ENCODE measurements at places on chromosomes 4 and X.

DNA sequence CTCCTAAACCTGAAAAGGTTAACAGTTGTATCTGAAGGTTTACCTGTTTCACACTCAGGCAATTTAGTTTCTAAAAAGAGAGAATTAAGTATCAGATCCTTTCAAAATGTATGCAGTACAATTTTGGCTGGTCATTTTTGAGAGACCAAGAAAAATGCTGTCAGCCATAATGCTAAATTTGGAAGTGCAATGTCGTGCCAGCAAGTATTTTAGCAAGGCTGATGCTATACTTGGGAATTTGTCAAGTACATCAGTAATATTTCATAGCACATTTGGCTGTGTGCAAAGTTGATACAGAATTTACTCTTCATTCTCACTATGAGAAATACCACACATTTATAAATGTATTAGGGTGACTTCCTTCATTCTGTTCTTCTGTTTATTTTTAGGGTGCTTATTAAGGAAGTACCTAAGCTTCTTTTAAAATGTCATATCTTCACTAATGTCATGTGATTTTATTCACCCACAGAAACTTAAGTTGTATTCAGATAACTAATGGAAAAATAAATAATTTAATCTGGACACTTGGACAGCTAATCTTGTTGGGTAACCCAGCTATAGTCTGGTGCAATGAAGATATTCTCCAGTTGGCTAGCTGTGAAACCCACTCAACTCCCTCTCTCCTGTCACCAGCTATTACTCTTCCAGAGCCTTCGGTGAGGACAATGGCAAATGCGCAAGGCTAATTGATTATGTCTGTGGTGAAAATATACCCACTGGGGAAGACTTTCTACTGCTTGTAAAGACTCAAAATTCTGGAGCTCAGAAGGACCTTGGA is 84.2 kb upstream of the TLL1 start:
- no peak for DNase-seq

GRCh38 chr4:22884157-22884556 is 191.4 kb downstream of the GBA3 start:
- DNase-seq: no peak

DNA sequence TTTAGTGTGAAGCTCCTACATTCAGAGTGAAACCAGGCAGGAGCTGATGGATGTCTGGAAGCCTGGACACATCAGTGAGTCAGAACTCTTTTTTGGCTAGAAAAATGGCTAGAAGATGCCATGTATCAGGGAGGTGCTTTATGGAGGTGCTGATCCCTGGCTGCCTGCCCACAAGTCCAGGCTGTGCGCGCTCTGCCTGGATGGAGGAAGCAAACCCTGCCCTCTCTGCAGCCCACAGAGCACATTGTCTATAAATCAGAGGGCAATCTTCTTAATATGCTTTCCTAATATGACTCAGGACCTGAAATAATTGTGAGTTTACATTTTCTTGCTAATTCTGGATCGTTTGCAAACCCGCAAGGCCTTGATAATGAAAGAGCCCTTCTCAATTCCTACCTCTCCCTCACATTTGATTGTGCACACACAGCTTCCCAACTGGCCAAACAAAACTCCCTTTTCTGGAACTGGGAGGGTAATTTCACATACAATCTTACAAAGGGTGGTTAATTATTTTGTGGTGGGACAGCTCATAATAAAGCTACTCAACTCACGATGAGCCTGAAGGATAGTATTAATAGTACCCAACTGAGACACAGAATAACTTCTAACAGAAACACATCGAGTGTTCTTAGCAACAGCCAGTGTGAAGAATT is 11.7 kb downstream of the MFAP3L start:
- DNase-seq: no peak

GRCh38 chrX:153209347-153209746 is 30.3 kb downstream of the MAGEA1 start:
- DNase-seq: no peak

DNA sequence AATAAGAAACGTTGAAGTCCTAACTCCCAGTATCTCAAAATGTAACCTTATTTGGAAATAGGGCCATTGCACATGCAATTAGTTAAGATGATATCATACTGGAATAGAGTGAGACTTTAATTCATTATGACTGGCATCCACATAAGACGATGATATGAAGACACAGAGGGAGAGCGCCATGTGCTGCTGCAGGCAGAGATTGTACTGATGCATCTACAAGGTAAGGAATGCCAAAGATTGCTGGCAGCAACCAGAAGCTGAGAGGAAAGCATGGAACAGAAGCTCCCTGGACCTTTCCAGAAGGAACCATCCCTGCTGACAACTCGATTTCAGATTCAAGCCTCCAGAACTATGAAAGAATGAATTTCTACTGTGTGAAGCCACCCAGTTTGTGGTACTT is 697.0 kb upstream of the INTU start:
- no peak for DNase-seq

GRCh38 chr4:92234393-92235176 is 69.2 kb upstream of the GRID2 start:
- DNase-seq: no peak

- DNase-seq: no peak
These were observed 280.6 kb downstream of the PPP1R2C start for GRCh38 chrX:42497356-42497755.

GRCh38 chr4:74456849-74457395 is 12.0 kb downstream of the AREG start:
- DNase-seq: no peak

DNA sequence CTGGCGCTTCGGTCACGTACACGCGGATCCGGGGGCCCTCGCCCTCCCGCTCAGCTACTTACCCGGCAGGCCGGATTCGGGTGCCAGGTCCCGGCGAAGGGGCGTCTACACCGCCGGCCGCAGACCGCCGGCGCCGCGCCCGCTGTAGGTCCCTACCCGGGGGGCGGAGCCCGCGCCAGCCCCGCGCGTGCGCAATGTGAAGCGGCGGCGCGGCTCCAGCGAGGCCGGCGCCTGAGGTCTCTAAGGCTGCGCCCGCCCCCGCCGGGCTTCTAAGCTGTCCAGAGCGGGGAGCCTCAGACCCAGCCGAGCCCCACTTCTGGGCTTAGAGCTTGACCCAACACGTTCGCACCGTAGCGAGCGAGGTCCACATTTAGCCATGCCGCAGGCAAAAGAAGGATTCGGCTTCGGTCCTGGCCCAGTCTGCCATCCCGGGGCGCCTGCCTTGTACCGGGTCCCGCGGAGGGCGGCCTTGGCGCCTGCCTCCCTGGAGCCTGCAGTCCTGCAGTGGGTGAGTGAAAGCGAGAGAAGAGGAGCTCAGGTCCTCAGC is at the start of gene ZNF518B:
Gene ZNF518B (minus strand): TSS at position 172 of the 547 bp plus-strand sequence. CDS start 11,098 bp downstream, outside the sequence.
- no peak for DNase-seq

DNA sequence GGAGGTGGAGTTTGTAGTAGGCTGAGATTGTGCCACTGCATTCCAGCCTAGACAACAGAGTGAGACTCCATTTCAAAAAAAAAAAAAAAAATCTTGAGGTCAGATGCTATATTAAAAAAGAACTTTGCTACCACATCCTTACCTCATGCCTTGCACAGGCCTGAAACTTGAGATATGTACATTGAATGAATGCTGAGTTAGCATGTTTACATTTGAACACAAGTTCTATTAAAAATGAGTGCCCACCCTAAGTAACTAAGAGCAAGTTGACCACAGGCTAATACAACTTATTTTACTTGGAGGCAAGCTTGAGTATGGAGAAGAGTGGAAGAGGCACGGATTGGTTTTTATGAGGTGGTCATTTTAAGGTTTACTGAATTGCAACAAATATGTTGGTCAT is 276.6 kb upstream of the GATB start:
- no peak for DNase-seq

- no peak for DNase-seq
These were observed 273.7 kb upstream of the CTSO start for GRCh38 chr4:156227321-156227720.

DNA sequence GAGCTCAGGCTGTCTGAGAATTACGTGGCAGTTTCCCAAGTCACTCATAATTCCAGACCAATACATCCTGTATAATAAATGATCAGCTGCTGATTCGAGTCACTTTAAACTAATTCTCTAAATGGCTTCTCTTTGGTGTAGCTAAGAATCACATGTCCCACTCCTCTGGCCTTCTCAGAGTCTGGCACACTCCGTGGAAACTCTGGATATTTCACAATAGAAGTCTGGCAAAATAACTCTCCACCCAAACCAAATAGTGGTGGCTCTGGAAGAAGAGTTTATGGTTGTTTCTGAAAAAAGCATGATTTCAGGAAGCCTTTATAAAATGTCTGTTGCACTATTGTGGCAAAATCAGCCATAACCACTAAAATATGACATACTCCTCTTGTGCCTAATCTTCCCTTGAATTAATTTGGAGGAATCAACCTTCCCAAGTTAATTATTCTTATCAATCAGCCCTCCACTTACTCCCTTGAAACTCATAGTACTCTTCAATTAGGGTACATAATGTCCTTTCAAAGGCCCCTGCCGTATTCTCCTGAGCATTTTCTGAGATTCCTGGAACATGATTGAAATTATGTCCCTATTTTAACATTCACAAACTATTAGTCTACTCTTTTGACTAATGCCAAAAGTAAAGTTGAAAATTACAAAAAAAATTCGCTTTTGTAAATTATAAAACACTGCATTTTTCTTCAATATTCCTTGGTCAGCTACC is 991.6 kb downstream of the FAT4 start:
- no peak for DNase-seq

DNA sequence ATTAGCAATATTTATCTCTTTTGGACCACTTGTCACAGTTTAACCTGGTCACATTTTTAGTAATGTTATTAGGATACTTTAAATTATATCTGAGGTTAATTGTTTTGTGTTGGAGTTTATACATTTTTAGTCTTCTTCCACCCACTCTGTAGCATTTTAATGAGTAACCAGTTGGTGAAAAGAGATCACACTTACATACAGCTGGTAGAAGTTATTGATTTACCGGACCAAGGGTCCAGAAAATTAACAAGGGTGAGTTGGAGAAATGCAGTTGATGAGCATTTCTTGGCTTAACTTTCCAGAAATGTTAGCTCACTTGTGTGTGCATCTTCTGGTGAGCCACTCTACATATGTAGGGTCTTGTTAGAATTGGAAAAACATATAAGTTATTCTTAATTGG is 219.6 kb downstream of the GRXCR1 start:
- no peak for DNase-seq

DNA sequence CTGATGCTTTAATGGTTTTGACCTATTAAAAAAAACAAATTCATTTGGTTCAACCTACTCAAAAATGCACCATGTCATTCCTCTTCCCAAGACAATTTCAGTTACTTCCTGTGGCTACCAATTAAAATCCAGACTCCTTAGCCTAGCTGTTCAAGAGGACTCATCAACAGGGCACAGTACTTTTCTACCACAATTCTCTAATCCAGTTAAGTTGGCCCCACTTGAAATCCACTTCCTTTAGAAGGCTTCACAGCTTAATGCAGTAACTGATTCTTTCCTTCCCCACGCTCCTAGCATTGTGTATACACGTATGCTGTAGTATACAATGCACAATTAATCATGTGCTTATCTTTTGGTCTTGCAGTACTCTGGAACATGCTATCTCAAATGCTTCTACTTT is 129.8 kb downstream of the UGT8 start:
- no peak for DNase-seq

DNA sequence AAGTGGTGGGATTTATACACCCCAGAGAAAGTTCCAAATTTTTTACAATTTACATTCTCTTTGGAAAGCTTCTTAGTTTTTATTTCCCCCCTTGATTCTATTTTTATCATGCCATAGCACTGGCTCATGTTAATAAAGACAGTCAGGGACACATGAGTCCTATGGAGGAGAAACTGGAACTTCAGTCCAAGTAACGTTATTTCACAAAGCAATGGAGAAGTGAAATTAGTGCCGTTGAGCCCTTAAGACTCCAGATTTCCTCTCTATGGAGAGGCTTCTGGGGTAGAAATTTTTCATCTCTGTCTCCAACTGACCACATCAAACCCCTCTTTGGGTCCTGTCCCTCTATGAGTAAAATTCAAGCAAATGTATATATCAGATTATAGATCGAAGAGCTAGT is 12.8 kb upstream of the TASL start:
- no peak for DNase-seq

GRCh38 chr4:140255927-140256326 is 101.9 kb upstream of the MAML3 start:
- DNase-seq: no peak

DNA sequence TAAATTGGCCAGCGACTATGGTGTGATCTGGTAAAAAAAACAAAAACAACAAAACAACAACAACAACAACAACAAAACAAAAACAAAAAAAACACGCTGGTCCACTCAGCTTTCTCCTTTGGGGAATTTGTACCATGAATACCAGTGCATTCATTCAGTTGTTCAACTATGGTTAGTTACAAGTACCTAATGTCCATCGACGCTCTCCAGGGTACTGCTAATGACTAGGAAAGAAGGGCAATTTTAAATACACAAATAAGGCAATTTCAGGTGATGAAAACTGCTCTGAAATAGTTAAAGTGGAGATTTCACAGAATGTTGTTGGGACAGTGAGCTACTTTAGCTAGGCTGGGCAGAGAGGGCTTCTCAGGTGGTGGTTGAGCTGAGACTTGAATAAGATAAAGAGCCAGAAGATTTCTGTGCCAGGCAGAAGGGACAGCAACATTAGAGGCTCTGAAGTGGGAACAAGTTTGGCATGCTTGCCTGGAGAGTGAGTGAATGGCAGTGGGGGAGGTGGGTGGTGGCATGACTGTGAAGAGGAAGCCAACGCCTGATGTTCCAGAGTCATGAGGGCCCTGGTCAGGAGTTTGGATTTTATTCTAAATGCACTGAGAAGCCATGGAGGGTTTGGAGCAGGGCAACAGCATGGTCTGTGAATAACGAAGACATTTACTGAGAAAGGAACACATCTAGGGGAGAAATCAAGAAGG is 45.9 kb upstream of the PGRMC2 start:
- DNase-seq: no peak

GRCh38 chr4:20679951-20680350 is 20.3 kb upstream of the PACRGL start:
- no peak for DNase-seq

- DNase-seq: no peak
These were observed 206.3 kb upstream of the FGF13 start for GRCh38 chrX:138917781-138918180.

- DNase-seq: no peak
These were observed 379.4 kb downstream of the GRXCR1 start for GRCh38 chr4:43271946-43272345.

- DNase-seq: no peak
These were observed 34.2 kb upstream of the FAT1 start for GRCh38 chr4:186757696-186758355.

DNA sequence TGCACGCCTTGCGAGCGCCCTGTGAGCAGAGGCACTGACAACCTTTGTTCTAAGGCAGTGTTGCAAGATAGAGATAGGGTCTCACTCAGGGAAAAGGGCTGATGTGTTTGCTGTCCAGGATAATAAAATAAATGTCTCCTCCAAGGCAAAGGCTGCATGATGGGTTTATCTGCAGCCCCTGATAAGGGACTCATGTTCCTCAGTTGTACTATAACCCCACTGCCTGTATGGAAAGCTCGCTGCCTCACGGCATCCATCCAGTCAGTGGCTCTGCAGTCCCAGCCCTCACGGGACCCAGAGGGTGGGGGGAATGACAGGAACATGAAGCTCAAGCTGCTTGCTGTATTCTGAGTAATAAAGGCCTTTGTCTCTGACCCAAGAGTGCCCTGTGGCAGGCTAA is 22.6 kb downstream of the BCLAF3 start:
- DNase-seq: no peak

Measured in hippocampal formation (tissue), 2 donors.